ENCODE measurements at places on chromosomes 5 and 9. TPM values are rescaled to one million over a fixed set of nuclear protein-coding genes. Genes with fewer than 3 reads are reported as not detected.

The MED7 gene
- 19.8 TPM for polyA plus RNA-seq

The DNAJC18 gene
- polyA plus RNA-seq = 5.3 TPM

The PLAC8L1 gene
- polyA plus RNA-seq = 0.84 TPM

The NKD2 gene
- 4.4 TPM for polyA plus RNA-seq

The CBY3 gene
- polyA plus RNA-seq = not detected

The FSTL4 gene
- 0.90 TPM for polyA plus RNA-seq

The CYLC2 gene
- not detected for polyA plus RNA-seq

The HMCN2 gene
- polyA plus RNA-seq = not detected

The CCNI2 gene
- polyA plus RNA-seq = 0.26 TPM

DNA sequence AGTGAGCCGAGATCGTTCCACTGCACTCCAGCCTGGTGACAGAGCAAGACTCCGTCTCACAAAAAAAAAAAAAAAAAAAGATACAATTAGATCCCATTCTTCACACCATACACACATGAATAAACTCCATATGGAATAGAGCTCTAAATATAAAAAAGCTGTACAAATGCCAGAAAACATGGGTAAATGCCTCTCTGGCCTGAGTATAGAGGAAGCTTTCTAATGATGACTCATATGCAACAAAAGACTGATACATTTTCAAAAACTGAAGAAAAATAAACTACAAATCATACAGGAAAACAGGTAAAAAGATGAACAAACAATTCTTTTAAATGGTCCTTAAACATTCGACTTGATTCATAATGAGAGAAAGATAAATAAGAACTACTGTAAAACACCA is 8.6 kb downstream of the ZFP62 start:
- no peak for DNase-seq

GRCh38 chr5:141695627-141696215 is 13.7 kb upstream of the ARAP3 start:
- DNase-seq = no peak

DNA sequence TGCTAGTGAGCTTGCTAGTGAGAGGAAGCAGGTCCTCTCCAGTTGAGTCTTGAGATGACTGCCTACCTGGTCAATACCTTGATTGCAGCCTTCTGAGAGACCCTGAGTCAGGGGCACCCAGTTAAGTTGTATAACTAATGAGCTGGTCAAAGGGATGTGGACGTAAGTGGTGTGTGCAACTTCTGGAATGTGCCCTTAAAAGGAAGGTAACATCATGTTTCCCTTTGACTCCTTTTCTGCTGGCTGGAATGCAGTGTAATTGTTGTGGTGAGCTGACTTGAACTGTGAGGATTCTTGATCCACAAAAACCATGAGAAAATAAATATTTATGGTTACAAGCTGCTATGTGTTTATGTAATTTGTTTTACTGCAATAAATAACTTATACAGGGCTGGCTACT is 2.4 kb upstream of the SNX2 start:
- DNase-seq = no peak

DNA sequence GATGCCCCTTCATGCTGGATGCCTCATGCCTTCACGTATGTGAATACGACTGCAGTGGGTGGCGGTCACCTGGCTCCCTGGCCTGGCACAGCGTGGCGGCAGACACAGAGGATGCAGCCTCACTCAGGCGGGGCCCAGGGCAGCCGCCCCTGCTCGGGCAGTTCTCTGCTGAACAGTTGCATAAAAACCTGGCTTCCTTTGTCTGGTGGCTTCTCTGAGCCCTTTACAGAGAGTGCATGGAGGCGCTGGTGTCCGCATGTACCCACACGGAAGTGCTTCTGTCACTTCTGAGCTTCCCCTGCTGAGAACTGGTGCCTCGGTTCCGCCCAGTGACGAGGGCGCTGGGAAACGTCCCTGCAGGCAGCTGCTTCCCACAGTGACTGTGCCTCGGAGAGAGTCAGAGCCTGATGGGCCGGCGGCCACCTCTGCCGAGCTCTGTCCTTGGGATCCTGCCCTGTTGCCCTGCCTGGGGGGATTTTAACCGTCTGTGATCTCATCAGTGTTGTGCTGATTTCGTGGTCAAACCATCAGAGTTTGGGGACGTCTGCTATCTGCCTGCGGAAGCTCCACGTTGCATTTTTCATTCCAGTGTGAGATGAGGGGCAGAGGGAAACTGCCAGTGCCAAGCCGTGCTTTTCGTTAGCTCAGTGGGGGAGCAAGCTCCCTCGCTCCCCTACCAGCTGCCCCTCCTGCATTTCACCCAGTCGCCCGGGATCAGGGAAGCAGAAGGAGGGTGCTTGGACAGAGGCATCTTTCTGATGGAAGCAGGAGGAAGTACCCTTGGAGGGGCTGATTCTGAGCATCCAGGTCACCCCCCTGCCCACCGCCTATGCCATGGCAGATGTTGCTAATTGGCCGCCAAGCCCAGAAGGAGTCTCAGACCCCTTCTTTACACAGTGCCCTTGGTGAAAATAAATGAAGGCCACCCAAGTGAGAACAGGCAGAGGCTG is 153.0 kb upstream of the COL5A1 start:
- DNase-seq = no peak

- DNase-seq = no peak
Measured at GRCh38 chr5:159243385-159243784, 19.7 kb upstream of the UBLCP1 start.

DNA sequence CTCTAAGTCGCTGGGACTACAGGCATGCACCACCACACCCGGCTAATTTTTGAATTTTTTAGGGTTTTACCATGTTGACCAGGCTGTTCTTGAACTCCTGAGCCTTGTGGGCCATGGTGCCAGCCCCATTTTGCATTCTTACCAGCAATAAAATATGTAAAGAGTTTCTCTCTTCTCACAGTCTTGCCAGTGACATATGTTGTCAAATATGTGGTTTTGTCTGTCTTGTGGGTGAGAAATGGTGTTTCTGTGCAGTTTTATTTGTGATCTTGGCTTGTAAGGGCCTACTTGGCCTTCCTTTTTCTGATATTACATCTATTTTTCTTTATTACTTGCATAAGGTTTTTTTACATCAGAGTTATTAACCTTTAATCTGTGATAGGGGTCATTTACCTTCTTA is 47.1 kb downstream of the SPIN1 start:
- DNase-seq = no peak

- DNase-seq = no peak
Measured at GRCh38 chr5:1104327-1105006, 7.4 kb downstream of the SLC12A7 start.

DNA sequence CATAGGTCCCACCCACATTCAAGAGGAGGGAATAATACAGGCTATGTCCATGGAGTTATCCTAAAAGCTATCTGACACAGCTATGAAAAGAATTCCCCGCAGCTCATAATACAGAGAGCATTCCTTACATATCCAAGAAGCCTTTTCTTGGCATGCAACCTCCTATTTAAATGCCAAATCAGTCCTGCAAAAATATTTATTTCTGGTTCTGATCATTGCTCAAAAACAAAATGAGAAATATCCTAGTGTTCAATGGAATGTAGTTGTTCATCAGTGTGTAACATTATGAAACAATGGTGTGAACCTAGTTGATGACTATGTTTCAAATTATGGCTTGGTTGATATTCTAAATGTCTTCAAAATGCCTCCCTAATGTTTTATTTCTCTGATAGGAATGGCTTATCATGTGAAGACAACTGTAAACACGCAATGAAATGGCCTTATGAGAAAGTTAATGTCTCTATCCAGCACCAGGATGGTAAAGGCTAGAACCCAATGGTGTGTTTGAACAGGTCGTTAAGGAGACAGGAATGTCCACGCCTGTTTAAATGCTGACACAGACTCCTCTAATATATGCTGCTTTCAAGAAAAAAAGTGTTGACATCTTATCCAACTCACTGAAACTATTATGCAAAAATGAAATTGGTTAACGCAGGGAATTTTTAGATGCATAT is 126.7 kb upstream of the CDH6 start:
- DNase-seq = no peak

- no peak for DNase-seq
Measured at GRCh38 chr5:172085738-172086137, 79.3 kb upstream of the FBXW11 start.

GRCh38 chr9:103798620-103799019 is 295.5 kb upstream of the SMC2 start:
- DNase-seq = peak; percentile 38

- no peak for DNase-seq
Measured at GRCh38 chr5:25562656-25563055, 917.9 kb upstream of the CDH10 start.

GRCh38 chr9:135858491-135859185 is 48.7 kb downstream of the CAMSAP1 start:
- no peak for DNase-seq

DNA sequence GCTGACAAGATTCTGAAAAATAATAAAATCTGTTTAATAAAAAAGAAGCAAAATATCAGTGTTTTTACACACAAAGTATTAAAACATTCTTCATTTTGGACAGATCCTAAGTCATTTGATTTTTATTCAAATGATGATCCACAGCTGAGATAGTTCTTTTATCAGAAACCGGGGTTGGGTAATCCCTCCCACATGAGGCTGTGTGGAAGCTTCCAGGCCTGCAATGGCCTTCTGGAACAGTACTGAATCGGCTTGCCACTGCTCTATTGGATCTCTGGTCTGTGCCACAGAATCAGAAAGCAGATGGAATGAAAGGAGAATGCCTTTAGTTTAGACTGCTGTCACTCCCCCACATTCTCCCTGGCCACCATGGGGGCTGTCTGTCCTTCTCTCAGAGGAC is 6.1 kb upstream of the C5orf58 start:
- no peak for DNase-seq

DNA sequence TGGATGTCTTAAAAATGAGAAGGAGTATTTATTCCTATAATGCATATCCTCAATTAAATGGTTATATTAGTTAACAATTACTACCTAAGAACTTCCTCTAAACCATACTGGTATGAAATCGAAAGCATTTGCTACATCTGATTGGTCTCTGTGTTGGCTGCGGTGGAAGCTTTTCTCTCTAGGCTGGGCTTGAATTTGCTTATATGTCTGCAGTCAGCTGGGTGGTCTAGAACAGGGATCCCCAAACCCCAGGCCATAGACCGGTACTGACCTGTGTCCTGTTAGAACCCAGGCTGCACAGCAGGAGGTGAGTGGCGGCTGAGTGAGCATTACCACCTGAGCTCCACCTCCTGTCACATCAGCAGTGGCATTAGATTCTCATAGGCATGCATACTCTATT is 112.3 kb downstream of the TLE4 start:
- no peak for DNase-seq

GRCh38 chr9:122364783-122365150 is 6.1 kb upstream of the PTGS1 start:
- no peak for DNase-seq

GRCh38 chr5:140223567-140223966 is 48.6 kb downstream of the CYSTM1 start:
- no peak for DNase-seq

DNA sequence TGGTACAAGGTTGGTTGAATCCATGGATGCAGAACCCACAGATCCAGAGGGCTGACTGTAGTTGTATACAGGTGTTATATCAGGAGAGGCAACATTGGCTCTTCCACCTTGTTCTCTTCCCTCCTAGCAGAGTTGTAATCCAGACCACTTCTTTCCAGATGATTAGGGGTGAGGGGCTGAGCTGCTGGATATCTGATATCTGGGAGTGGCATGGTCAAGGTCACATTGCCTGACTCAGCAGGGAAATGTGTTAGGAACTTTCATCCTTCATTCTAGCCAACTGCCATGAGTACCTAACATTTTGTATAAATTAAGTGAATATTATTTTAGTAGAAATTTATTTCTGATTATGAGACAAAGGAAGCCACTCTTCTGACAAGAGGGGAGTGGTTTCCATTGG is 7.3 kb downstream of the DAPK1 start:
- DNase-seq = no peak

DNA sequence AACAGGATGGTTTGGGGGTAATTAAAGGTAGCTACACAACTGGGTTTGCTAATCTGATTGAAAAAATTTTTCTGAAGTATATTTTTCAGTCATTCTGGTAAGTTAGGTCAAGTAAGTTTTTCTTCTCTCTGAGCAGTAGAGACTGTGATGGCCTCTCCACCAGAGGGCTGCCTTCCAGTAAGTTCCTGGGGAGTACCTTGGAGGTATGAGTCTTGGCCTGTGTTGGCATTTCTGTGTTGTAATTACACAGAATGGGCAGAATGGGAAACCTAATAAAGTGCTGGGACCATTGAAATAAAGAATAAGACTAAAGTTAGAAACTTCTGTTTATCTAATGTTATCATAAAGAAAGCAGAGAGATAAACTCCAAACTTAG is 430.8 kb downstream of the ARHGEF28 start:
- DNase-seq = peak; percentile 56

- DNase-seq = no peak
Measured at GRCh38 chr9:96680812-96681499, 25.8 kb upstream of the PRXL2C start.
